ENCODE measurements at places on chromosomes 3 and 15.

DNA sequence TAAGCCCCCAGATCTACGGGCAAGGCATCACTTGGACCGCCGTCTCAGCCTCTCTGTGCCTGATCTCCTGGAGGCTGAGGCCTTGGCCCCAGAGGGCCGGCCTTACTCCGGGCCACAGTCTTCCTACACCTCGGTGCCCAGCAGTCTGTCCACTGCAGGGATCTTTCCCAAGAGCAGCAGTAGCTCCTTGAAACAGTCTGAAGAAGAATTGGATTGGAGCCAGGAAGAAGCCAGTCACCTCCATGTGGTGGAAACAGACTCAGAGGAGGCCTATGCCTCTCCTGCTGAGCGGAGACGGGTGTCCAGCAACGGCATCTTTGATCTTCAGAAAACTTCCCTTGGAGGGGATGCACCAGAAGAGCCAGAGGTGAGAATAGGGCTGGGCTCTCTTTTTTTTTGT lies 67.0 kb downstream of the MCTP2 start:
- DNase-seq = no peak

DNA sequence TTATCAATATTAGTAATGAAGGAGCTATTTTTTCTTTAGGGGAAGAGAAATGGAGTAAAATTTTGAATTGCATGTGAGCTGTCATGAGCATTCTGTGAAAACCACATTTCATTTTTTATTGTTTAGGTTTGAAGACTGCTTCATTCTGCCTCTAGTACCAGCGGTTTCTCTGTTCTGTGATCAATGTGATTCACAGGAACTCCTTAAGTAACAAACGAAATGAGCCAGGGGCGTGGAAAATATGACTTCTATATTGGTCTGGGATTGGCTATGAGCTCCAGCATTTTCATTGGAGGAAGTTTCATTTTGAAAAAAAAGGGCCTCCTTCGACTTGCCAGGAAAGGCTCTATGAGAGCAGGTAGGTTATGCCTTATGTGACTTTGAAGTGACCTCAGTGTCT lies 13.0 kb downstream of the NIPA2 start:
- no peak for DNase-seq

GRCh38 chr3:51671734-51672475 lies 853 bp downstream of the TEX264 start:
- DNase-seq = peak; percentile 19

GRCh38 chr3:72800869-72801268 lies 47.4 kb downstream of the SHQ1 start:
- DNase-seq = no peak

- DNase-seq = no peak
Measured at GRCh38 chr15:36603987-36604386, 24.6 kb downstream of the CDIN1 start.

GRCh38 chr3:186414735-186415419 lies 52.8 kb upstream of the DGKG start:
- DNase-seq = no peak

DNA sequence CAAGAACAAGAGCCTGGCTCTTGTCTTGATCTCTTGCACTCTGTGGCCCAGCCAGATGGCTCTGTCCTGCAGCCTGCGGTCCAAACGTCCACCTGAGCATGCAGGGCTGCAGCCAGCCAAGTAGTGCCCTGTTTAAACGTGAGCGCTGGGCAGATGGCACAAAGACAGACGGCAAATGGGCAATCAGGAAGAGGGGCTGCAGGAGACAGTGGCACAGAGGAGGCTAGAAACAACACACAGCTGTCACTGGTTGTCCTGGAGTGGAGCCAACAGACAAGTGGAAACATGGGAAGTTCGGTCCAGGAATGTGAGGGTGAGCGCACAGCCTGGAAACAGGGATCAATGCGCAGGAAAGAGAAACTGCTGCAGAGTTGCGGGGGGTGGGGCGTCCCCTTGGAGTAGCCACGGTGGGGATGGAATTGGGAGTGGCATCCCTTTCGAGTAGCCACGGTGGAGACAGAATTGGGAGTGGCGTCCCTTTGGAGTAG lies 10.7 kb upstream of the ZXDC start:
- no peak for DNase-seq

GRCh38 chr3:127149621-127150310 lies 43.2 kb upstream of the PRR23E start:
- DNase-seq = no peak

DNA sequence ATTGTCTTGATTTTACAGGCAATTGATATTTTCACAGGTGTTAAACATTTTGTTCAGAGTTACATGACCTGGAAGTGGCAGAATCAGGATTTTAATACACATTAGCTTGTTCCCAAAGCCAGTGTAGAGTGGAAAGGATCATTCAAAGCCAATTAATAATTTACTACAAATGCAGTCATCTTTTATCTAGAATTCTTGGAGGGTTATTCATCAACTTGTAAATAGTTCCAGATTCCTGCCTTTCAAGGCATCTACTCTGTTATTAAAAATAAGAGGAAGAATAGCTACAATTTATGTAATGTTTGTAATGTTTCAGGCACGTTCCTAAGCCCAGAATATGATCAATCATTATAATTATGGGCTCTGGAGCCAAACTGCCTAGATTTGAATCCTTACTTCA lies 358.5 kb downstream of the ZNF385D start:
- DNase-seq = no peak

GRCh38 chr3:122943828-122944190 lies 83.8 kb downstream of the SEMA5B start:
- no peak for DNase-seq

DNA sequence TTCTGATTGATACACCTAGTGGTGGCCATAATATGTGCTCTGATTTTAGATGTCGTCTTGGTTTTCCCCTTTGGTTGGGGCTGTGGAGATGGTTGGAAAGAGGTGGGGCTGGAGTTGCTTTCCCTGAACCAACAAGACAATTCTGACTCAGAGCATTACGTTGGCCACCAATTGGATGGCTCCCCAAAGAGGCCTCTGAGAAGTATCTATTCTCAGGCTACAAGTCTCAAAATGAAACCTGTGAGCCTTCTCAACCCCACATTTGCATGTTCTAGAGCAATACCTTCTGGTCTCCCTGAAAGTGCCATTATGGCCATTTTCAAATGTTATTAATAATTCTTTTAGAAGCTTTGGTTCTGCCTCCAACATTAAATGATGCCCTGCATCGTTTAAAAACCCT lies 188.4 kb upstream of the WNT5A start:
- DNase-seq = no peak

DNA sequence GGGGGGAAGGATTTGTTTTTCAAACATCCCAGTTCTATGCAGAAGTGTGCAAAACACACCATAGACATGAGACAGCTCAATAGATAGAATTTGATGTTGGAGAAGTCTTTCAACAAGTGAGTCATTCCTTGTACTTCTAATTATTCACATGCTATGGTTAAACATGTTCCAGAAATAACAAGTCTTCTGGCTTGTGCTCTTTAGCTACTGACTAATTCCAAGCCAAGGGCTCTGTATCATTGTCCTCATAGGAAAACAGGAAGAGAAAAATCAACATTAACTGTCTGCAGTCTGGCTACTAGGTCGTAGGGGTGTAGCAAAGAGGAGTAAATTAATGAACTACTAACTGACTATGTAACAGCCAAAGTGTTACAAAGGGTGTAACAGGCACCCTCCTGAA lies 25.8 kb downstream of the LDHAL6B start:
- DNase-seq = no peak

- DNase-seq = no peak
Measured at GRCh38 chr15:45179221-45179985, 8.4 kb downstream of the SHF start.

- DNase-seq = no peak
Measured at GRCh38 chr3:140636406-140637138, 41.3 kb upstream of the TRIM42 start.

- DNase-seq = peak; percentile 41
Measured at GRCh38 chr3:138479438-138479863, 45.0 kb downstream of the ESYT3 start.

DNA sequence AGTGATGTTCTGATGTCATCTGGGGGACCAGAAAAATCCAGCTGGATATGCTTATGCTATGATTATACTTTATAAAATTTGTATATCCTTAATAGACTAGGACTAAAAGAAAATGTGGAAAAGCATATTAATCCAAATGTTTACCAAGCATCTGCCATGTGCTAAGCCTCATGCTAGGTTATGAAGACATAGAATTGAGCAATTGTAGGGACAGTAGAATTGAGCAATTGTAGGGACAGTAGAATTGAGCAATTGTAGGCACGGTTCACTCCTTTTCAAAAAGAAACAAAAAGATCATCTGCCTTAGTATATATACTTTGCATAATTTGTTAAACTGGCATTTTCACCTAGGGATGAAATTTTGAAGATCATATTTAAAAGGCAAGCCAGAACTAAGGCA lies 18.3 kb downstream of the ABHD5 start:
- DNase-seq = no peak

DNA sequence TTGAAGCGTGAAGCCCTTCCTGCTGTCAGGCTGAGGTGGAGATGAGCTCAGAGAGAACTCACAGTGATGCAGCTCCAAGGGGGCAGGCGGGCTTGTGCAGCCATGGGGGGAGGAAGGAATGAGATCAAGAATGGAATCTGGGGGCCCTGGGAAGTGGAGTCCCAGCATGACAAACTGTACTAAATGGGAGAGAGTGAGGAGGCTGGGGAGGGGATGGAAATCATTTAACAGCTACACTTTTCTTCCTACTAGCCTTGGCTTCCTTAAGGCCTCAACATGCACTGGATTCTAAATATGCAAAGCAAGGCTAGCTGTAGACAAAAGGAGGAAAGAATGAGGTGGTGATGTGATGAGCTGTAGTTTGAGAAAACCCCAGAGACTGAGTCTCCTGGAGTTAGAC lies 133.9 kb downstream of the EEFSEC start:
- no peak for DNase-seq

GRCh38 chr3:171901615-171902312 lies 58.6 kb downstream of the TMEM212 start:
- DNase-seq = no peak

DNA sequence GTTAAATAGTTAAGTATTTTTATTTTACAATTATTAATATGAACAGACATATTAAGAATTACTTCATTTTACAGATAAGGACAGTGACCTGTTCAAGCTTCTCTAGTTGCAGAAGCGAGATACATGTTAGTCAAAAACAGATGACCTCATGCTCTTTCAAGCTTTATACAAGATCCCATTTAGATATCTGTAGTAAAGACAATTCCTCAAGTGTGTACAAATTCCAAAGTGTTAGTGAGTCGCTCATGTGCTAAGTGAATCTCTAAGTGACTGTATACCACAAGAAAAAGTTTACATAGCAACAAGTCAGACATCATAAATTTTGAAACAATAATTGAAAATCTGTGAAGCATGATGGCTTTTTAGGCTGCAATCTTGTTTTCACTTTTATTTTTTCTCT lies 293.8 kb downstream of the ROBO1 start:
- no peak for DNase-seq

DNA sequence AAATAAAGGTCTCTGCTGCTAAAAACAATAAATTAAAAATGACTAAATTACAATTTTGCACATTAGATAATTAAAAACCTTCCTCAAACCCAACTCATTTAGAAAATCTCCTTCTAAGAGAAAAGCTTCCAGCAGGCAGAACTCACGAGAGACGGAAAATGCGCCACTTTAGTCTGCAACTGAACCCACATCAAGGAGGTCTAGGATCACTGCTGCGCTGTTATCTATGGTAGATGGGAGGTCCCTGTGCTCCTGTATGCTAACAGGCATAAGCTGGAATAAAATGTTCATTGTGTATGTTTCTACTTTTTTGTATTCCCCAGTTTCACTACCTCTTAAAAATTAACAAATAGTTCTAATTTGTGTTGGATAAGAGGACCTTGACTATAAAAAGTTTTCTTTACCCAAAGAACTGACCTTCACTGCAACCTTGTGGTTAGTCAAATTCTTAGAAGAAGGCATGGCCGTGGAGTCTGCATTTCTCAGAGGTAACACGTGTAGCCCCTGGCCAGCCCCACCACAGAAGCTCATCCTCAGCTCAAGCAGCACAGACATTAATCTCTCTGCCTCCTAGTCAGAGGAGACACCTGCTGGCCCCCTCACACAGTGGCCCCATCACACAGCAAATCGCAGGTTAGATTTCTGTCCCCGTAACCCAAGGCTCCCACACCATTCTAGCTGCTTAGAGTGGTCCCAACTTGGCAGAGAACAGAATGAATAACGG lies 22.3 kb downstream of the STIMATE start:
- DNase-seq = no peak

GRCh38 chr15:98807262-98807661 lies 158.9 kb downstream of the IGF1R start:
- DNase-seq = no peak

- DNase-seq = peak; percentile 40
Measured at GRCh38 chr3:79521221-79521848, 246.5 kb downstream of the ROBO1 start.

DNA sequence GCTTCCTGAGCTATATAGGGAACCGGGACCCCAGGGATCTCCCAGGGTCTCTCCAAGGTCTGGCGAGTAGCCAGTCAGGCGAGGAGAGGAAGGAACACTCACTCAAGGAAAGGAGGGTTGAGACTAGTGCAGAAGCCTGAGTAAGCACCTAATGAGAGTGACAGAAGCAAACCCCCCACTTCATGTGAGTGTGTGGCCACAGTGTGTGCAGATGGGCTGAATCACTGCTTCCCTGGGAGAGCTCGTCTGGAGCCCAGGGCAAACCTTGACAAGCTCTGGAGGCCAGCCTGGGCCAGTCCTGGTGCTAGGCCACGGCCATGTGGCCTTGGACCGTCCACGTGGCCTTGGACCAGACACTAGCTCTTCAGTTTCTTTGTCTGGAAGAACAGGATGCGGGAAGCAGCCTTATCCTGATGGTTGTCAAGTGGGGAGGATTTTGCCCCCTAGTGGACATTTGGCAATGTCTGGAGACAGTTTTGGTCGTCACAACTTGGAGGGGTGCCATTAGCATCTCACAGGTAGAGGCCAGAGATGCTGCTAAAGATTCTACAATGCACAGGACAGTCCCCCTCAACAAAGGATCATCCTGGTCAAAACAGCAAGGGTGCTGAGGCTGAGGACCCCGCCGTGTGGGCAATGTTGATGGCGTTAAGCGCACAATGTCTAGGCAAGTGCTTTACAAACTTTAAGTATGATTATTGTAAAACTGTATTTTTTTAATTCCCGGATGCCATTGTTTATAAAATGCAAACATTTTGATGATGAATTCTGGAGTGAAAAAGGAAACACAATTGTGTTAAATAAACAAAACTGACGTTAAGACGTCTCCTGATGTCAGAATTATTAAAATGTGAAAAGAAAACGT lies 34.8 kb upstream of the CTSH start:
- peak; percentile 55 for DNase-seq

DNA sequence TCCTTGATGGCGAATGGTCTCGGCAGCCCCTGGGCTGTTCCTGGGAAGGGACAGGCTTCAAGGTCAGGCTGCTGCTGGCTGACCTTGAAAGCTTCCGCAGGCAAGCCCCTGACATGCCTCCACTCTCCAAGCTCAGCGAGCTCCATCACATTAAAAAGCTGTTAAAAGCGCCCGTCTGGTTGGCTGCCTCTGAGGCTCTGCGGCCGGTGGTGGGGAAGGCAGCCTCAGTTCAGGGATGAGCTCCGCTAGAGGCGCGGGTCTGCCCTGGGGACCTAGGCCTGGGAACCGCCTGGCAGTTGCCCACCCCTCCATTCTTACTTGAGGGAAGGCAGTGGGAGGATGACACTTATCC lies 103.8 kb downstream of the LINGO1 start:
- DNase-seq = no peak

- DNase-seq = no peak
Measured at GRCh38 chr3:172100482-172100881, 61.1 kb downstream of the FNDC3B start.

Measured in NCI-H1092 treated with DMSO at 0.1 percent for 48 hours (cell line).